Activated T-helper 1 cell treated with anti-CD3 and anti-CD28 coated beads, Interleukin-12 subunit alpha, Interleukin-12 subunit beta, Interleukin-2, Interleukin-4 antibody, amounts not matched to agents 30 ng/mL and 10 ng/mL and 1 ng/mL, durations not matched to agents 14 hours and 24 hours and 36 hours (primary cell): ENCODE measurements at places on chromosomes 1 and 21. TPM values are rescaled to one million over a fixed set of nuclear protein-coding genes. Genes with fewer than 3 reads are reported as not detected.

DNA sequence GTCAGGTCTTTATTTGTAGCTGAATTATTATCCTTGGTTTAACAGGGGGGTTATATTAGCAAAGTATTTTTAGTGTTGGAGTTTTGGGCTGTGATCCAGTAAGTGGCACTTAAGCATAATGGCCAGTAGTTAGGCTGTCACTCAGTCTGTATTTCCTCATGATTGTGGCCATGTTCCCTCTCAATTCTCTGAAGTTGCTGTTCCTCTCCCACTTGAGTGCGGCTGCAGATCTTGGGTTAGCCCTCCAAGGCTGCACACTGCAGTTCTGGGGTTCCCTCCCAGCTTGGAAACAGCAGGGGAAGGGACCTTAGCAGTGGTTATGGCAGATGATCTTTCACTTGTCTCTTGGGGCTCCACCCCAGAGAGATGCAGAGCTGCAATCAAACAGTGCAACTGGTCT lies 23.2 kb upstream of the DENND1B start:
- no peak overlapping the region for H3K27ac ChIP-seq
- peaks cover 7% of the 10 kb centered on the region for H3K27me3 ChIP-seq
- no peaks in the 10 kb centered on the region for H3K4me1 ChIP-seq
- DNase-seq = no peak
- H3K4me3 ChIP-seq = no peak overlapping the region

GRCh38 chr1:207047505-207047904 lies 3.5 kb downstream of the YOD1 start:
- no peak overlapping the region for H3K27ac ChIP-seq
- peaks cover 63% of the 10 kb centered on the region for H3K4me1 ChIP-seq
- no peak for DNase-seq

DNA sequence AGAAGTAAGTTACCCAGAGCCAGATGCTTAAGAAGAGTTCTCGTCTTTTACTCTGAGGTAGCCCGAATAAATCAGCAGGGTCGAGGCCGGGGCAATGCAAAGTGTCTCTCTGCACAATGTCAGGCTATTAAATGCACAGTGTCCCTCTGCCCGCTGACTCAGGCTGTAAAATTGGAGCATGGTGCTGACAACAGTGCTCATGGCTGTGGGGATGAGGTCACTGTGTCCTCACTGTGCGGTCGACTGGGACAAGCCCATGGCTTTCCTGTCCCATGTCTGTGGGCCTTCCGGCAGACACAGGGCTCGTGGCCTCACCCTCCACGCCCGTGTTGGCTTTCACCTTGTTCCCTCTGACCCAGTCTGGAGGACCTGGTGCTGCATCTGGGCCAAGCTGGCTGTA lies 14.6 kb upstream of the SLC2A1 start:
- H3K27ac ChIP-seq = no peak overlapping the region
- H3K4me3 ChIP-seq = no peak overlapping the region
- no peaks in the 10 kb centered on the region for H3K4me1 ChIP-seq
- no peaks in the 10 kb centered on the region for H3K27me3 ChIP-seq

DNA sequence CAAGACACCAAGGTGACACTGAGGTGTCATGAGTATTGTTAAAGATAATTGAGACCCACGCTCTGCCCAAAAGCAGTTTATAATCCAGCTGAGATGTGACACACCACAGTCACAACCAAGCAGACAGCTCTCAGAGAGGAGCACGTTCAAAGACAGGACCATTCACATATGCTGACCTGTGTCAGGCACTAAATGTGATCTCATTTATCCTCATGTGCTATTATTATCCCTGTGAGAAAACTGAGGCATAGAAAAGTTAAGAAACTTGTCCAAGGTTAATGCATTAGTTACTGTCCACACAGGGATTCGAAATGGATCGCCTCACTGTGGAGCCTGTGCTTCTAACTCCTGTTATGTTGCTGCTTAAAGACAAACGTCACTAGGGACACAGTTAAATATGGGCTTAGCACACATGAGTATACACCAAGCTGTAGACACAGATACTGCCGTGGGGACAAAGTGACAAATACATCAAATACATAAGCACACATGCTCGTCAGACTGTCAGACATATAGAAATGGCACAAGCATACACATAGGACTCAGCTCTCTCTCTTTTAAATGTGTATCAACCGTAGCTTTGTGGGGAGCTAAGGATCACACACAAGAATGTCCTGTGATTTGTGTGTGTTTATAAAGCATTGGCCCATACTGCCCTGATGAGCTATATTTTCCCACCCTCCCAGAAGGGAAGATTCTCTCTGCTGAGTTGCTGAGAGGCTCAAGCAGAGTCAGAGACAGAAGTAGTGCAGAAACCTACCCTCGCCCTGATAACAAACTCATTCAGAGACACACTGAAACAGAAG lies 3.5 kb upstream of the IGSF8 start:
- H3K27me3 ChIP-seq = peaks cover 5% of the 10 kb centered on the region
- DNase-seq = no peak
- no peak overlapping the region for H3K27ac ChIP-seq
- peaks cover 28% of the 10 kb centered on the region for H3K4me1 ChIP-seq
- no peak overlapping the region for H3K4me3 ChIP-seq
- no peaks in the 10 kb centered on the region for H3K36me3 ChIP-seq

DNA sequence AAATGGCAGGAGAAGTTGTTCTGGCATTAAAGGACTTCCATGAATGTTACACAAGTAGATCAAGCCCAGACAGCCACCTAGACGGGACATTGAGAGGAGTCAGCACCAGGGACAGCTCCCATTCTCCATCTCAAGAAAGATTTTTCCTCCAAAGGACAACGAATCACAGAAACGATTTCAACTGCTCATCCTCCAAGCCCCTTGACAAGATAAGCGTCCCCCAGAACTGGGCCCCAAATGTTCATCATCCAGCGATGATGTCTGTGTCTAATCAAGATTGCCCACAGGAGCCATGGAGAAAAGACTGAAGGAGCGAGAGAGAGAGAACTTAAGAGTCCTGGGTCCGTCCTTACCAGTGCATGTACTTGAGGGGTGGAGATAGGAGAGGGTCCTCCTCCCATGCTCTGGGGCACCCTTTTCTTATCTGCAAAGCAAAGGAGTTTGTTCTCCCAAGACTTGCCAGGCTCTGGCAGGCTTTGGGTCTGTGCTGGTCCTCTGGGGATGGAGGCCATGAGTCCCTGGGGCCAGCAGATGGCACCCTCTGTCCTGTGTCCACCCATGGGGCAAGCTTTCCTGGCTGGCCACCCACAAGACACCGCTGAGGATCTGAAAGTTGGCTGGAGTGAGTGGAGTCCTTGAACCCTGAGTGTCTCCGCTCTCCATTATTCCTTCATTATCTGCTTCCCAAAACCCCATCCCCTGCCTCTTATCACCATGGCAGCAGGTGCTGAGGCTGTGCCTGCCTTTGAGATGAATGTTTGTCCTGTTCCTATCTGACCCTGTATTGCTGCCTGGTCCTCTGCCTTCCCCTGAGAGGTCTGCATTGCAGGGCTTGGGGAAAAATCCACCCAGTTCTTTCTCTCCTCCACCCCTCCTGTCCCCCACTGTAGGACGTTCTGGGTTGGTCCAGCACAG lies 164.6 kb downstream of the ACTL8 start:
- no peak overlapping the region for H3K4me3 ChIP-seq
- DNase-seq = no peak
- no peaks in the 10 kb centered on the region for H3K36me3 ChIP-seq
- H3K27me3 ChIP-seq = peaks cover 2% of the 10 kb centered on the region
- no peak overlapping the region for H3K27ac ChIP-seq

- no peaks in the 10 kb centered on the region for H3K36me3 ChIP-seq
- H3K4me3 ChIP-seq = no peak overlapping the region
- H3K27ac ChIP-seq = no peak overlapping the region
- DNase-seq = no peak
Measured at GRCh38 chr1:99589186-99589636, 56.7 kb upstream of the PALMD start.

GRCh38 chr1:182845379-182845778 lies 6.2 kb downstream of the DHX9 start:
- H3K27me3 ChIP-seq = no peaks in the 10 kb centered on the region
- H3K4me1 ChIP-seq = peaks cover 90% of the 10 kb centered on the region
- peak overlapping the region; percentile 54 for H3K4me3 ChIP-seq
- H3K36me3 ChIP-seq = peaks cover 81% of the 10 kb centered on the region
- DNase-seq = no peak

DNA sequence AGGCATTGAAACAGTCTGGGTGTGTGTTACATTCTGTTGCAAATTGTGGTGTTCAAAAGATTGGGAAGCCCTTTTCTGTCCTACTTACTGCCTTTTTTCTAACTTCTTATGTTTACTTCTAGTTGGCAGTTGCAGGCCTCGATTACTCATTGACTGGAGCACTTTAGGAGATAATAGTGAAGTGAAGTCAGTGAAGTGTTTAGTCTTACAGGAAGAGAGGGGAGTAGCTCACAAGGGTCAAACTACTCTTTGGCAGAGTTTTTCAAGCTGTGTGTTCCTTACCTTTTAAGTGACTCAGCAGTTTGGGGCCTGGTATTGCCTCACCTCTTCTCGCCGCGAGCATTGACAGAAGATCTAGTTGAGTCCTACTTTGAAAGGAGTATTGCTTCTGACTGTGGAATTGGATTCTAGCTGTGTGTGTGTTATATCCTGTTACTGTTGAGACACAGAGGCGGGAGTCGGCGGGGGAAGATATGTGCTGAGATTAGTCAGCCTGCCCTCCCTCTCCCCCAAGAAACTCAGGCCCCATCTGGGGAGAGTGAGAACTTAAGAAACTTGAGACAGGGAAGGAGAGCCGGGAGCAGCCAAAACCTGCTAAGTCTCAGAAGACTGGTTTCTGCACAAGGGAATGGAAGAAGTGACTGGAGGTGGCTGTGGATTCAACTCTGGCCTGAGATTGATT lies 19.3 kb downstream of the AHCYL1 start:
- H3K36me3 ChIP-seq = peaks cover 12% of the 10 kb centered on the region
- peak overlapping the region; percentile 71 for H3K27ac ChIP-seq
- no peaks in the 10 kb centered on the region for H3K27me3 ChIP-seq
- H3K4me3 ChIP-seq = peak overlapping the region; percentile 10
- no peak for DNase-seq

SPRR2A gene
- not detected in 2 replicates for total RNA-seq

SPRR2B gene
- total RNA-seq = not detected in 2 replicates
